ENCODE measurements at places on chromosomes 6 and 20. TPM values are rescaled to one million over a fixed set of nuclear protein-coding genes. Genes with fewer than 3 reads are reported as not detected.

SYNDIG1 gene
- total RNA-seq: 0.57 TPM

ZC2HC1B gene
- total RNA-seq: not detected

MYB gene
- 0.43 TPM for total RNA-seq

FNDC11 gene
- 0.43 TPM for total RNA-seq

TSHZ2 gene
- under 0.01 TPM for total RNA-seq

INSM1 gene
- not detected for total RNA-seq

SRSF3 gene
- total RNA-seq: 199 TPM

HLA-DRB1 gene
- 0.14 TPM for total RNA-seq

OR12D3 gene
- not detected for total RNA-seq

ZNF391 gene
- 0.14 TPM for total RNA-seq

PCK1 gene
- not detected for total RNA-seq

HDGFL1 gene
- not detected for total RNA-seq

SLC35F1 gene
- total RNA-seq: under 0.01 TPM

HCK gene
- total RNA-seq: not detected

Data from placental pericyte (primary cell).